Effector memory CD8-positive, alpha-beta T cell (primary cell): ENCODE measurements at places on chromosomes 3 and 15.

- H3K27me3 ChIP-seq: peaks cover 36% of the 10 kb centered on the region
- peaks cover 12% of the 10 kb centered on the region for H3K4me1 ChIP-seq
- H3K36me3 ChIP-seq: peaks cover 12% of the 10 kb centered on the region
- H3K27ac ChIP-seq: peak overlapping the region; percentile 32
These were observed 973 bp upstream of the ITPKA start for GRCh38 chr15:41492597-41493204.

GRCh38 chr15:49229922-49230321 lies 59.9 kb downstream of the GALK2 start:
- peaks cover 28% of the 10 kb centered on the region for H3K4me1 ChIP-seq
- no peaks in the 10 kb centered on the region for H3K36me3 ChIP-seq
- no peak for DNase-seq
- H3K27me3 ChIP-seq: no peaks in the 10 kb centered on the region
- H3K27ac ChIP-seq: no peak overlapping the region

DNA sequence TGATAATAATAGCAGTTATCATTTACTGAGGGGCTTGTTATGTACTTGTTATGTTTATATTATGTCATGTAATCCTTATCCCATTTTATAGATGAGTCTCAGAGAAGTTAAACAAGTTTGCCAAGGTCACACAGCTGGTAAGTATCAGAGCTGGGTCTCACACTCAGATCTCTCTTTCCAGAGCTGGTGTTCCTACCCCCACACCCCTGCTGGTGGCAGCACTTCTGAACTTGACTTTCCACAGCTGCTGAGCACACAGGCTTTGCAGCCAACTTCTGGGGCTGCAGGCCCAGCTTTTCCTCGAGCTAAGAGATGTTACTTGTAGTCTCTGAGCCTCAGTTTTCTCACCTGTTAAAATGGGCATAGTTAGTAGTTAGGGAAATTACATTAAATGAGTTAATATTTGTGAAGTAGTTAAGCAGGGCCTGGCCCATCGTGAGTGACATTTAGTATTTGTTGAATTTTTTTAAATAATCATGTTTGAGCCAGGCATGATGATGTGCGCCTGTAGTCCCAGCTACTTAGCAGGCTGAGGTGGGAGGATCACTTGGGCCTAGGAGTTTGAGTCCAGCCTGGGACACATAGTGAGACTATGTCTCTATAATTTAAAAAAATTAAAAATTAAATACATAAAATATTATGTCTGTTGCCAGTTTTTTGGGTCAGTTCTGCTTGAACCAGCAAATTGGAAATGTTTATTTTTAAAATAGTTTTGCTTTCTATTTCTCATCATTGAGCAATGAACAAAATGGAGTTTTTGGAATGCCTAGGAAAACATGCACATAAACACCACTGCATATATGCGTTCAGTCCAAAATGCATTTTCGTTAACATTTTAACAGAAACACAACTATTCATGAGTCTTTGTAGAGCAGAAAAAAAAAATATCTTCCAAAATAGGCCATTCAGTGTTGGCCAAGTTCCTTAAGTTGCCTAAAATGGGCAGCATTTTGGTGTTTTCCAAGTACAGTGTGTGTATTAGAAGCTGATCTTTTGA lies 87.3 kb downstream of the SMAD6 start:
- no peaks in the 10 kb centered on the region for H3K36me3 ChIP-seq
- H3K27ac ChIP-seq: no peak overlapping the region
- no peak for DNase-seq

DNA sequence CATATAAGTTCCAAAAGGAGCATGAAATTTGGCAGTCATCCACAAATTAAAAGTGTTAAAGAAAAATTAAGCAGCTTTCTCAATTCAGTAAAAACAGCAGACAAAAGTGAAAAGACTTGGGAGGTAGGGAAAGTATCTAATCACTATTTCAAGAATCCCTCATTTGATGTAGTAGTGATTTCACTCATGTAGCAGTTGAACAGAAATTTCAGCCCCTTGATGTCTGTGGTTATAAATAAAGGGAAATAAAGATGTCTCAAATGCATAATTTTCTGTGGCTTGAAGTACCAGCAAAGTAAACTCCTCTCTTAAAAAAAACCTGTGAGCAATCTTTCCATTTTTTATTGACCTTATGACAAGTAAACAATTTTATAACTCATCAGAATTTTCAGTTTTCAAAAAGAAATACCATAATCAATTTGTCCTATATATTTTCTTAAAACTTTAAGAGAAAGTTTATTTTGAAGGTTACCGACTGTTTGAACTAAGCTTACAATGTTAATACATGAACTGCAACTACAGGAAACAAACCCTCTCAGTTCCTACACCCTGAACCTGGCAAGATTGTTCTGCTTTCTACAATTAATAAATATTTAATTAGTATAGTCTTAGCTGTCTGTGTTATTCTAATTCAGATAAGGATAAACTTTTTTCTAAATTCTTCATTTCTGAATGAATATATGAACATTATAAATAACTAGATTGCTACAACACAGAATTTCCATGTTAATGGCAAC lies 94.2 kb downstream of the CBLB start:
- DNase-seq: no peak
- no peaks in the 10 kb centered on the region for H3K27me3 ChIP-seq
- peak overlapping the region; percentile 59 for H3K4me3 ChIP-seq
- H3K36me3 ChIP-seq: peaks cover 12% of the 10 kb centered on the region

- peaks cover 3% of the 10 kb centered on the region for H3K36me3 ChIP-seq
- H3K27me3 ChIP-seq: no peaks in the 10 kb centered on the region
- no peak overlapping the region for H3K27ac ChIP-seq
- no peak overlapping the region for H3K4me3 ChIP-seq
- DNase-seq: no peak
These were observed 3.9 kb upstream of the PXYLP1 start for GRCh38 chr3:141227752-141228151.

DNA sequence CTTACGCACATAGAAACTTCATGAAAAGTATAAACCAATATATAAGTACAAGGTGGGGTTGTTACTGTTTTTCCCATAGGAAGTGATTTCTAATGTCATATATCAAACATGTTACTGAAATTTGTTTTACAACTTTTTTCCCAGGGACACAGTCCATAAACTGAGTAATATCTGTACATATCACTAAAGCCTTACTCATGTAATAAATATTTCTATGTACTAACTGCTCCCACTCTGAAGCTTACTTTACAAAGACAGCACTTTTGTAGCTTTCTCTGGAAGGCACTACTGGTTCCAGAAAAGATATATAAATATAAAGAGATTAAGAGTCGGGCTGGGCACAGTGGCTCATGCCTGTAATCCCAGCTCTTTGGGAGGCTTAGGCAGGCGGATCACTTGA lies 91.7 kb downstream of the MYO5A start:
- H3K27ac ChIP-seq: no peak overlapping the region
- peaks cover 45% of the 10 kb centered on the region for H3K4me1 ChIP-seq
- H3K27me3 ChIP-seq: no peaks in the 10 kb centered on the region
- no peak overlapping the region for H3K4me3 ChIP-seq

GRCh38 chr15:62588938-62589670 lies 424.0 kb upstream of the C2CD4B start:
- H3K36me3 ChIP-seq: no peaks in the 10 kb centered on the region
- no peak for DNase-seq
- no peak overlapping the region for H3K4me3 ChIP-seq
- H3K27ac ChIP-seq: no peak overlapping the region
- peaks cover 35% of the 10 kb centered on the region for H3K27me3 ChIP-seq
- H3K4me1 ChIP-seq: no peaks in the 10 kb centered on the region

DNA sequence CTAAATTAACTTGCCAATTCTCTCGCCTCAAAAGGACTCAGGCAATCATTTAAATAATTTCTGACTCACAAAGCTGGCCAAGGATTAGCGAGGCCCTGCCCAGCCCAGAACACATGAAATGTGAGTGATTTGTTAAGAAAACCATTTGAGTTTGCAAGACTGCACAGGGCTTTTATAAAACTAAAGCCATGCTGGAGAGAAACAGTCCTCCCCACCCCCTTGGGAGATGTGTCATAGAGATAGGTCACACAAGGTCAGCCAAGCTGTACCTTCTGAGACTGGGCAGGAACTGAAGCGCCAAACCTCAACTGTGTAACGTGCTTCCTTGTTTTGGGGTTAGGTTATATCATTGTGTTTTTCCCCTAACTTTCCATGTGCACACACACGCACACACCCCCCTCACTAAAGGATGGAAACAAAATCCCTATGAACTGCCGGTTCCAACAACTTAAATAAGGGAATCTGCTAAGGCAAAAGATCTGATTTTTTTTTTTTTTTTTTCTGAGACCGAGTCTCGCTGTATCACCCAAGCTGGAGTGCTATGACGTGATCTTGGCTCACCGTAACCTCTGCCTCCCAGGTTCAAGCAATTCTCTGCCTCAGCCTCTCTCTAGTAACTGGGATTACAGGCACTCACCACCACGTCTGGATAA lies 8.1 kb downstream of the SPATA12 start:
- H3K27me3 ChIP-seq: peaks cover 21% of the 10 kb centered on the region
- DNase-seq: peak; percentile 9
- H3K4me1 ChIP-seq: no peaks in the 10 kb centered on the region
- H3K36me3 ChIP-seq: no peaks in the 10 kb centered on the region
